ENCODE measurements at places on chromosomes 1 and 21. TPM values are rescaled to one million over a fixed set of nuclear protein-coding genes. Genes with fewer than 3 reads are reported as not detected.
A peak's percentile ranks its signal among the peaks of the same experiment; 100 is the strongest.

CASQ2 gene
- total RNA-seq, result not detected

ZCCHC17 gene
- total RNA-seq, result 17.5 TPM

CDK18 gene
- 8.6 TPM for total RNA-seq

C4BPB gene
- total RNA-seq, result under 0.01 TPM

PPFIA4 gene
- under 0.01 TPM for total RNA-seq

SH2D1B gene
- under 0.01 TPM for total RNA-seq

CPT2 gene
- total RNA-seq, result 30.2 TPM

ZMYND12 gene
- total RNA-seq, result 4.3 TPM

WNT2B gene
- total RNA-seq, result under 0.01 TPM

HORMAD1 gene
- total RNA-seq, result under 0.01 TPM

DNA sequence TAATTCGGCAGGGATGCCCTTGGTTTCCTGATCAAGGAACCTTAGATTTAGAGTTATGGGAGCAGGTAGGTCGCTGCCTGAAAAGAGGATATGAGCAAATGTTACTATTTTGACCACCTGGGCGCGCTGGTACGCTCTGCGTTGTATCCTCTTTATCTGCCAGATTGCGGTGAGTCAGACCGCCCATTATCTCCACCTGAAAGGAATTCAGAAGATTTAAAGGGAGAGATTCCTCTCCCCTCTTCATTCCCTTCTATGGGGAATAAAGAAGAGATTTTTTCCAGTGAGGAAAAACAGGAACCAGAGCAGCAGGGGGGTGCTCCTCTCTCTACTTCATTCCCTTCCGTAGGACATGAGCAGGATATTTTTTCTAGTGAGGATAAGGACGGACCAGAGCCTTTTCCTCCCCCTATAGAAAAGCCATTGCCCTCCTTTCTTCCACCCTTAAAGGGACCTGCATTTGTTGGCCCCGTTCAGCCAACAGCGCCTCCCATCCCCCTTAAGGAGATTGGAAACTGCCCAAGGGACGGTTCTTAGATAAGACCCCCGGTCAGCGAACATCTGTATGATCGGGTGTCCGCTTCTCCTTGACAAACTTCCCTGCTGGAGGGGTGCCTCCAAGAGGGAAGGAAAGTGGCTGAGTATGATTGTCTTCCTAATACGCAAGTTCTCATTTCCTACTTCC lies 34.1 kb downstream of the CLCA1 start:
- DNase-seq, result no peak

DNA sequence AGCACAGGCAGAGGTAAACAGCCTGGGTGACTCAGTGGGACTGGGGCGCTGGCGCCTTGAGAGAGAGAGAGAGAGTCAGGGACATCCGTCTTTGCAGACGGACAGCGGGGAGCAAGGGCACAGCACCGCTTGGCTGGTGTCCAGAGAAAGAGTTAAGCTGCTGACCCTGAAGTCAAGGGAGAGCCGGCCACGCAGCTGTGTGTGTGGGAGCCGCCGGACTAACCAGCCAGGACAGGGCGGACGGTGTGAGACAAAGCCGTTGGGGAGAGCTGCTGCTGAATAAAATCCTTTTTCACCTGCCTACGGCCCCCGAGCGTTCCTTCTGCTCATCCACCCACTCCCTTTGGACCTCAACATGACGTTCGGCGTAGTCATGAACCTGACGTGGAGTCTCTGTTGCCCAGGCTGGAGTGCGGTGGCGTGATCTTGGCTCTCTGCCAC lies 14.5 kb downstream of the CFAP74 start:
- DNase-seq, result no peak

- no peak for DNase-seq
These were observed 37.1 kb upstream of the TRIM67 start for GRCh38 chr1:231124746-231125145.

DNA sequence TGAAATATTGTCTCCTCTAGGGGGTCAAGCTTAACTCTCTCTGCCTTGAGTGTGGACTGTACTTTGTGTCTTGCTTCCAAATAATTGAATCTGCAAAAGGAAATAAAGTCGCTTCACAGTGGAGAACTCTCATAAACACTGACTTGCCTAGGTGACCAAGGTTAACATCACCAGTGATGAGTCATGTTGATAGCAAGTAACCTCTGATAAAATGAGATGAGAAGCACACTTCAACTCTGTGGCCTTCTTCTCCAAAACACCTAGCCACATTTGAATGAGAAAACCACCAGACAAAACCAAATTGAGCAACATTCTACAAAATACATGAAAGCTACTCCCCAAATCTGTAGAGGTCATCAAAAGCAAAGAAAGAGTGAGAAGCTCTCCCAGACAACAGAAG lies 37.6 kb downstream of the PDE4B start:
- no peak for DNase-seq

DNA sequence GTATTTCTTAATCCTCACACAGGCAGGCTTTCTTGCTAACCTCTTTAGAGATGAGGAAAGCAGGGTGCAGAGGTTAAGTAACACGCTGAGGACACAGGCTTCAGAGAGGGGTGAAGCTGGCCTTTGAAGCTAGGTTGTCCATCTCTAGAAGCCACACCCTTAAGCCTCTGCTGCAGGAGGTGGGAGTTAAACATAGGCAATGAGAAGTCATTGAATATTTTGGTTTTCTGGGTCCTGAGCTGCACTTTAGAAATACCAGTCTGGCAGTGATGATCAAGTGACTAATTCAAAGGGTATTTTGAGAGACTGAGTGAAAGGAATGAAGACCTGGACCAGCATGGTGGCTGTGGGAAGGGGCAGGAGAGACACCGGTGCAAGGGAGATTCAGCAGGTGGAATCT lies 9.9 kb downstream of the KCNJ15 start:
- no peak for DNase-seq

DNA sequence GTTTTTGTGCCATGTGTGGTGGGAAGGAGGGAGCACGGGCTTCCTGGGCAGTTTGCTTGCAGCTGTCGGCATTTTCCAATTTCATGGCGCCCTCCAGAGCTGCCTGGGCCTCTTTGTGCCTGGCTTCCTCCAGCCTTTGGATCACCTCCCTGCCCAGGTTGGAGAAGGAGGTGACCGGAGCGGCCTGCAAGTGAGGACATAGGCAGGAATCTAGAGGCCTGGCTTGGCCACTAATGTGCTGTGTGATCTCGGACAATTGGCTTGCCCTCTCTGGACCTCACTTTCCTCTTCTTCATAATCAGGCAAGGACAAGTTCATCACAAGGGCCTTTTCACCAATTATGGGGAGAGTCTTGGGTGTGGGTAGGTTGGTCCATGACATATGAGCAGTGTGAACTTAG lies 245.1 kb downstream of the MATN1 start:
- no peak for DNase-seq

DNA sequence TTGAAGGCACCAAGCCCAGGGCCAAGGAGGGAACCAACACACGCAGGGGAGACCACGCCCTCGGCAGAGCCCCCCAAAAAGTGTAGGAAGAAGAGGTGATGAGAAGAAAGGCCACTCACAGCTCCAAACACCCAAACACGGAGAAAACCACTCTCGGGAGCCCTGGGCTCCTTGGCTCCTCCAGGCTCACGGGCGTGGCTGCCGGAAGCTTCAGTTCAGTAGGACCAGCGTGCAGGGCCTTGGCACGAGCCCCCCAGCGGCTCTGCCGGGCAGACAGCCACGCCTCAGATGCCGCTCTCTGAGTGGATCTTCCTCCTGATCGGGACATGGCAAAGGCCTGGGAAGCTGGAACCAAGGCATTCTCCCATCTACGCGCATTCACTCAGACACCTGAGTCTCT lies 94.0 kb downstream of the NPHP4 start:
- no peak for DNase-seq

- peak; percentile 6 for DNase-seq
These were observed 19.7 kb upstream of the CHIA start for GRCh38 chr1:111270771-111271463.

DNA sequence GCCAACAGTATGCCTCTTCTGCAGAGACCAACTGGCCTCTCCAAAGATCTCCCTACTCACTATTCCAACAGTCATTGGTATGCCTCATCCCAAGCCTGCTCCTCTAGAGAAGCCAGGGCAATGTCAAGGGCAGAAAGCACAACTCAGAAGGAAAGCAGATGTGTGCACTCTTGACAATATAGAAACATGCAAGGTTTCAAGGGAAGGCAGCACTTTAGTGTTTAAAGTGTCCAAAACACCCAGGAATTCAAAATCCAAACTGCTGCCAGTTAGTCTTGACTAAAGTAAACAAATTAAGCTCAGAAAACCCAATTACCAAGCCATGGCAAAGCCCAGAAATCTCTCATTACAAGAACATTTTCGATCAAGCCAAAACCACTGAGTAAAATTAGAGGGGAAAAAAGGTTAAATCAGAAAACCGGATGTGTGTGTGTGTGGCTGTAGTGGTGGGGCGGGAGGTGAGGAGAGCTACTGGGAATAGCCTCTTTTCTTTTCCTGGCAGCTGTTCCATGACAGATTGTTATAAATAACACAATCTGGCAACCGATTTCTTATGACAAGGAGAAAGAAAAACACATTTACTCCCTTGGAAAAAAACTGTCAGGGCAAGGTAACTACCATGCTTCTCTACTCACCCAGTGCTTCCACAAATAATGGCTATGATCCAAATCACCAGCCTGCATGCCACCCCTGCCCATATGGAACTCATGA lies 39.2 kb downstream of the EIF2B3 start:
- no peak for DNase-seq

DNA sequence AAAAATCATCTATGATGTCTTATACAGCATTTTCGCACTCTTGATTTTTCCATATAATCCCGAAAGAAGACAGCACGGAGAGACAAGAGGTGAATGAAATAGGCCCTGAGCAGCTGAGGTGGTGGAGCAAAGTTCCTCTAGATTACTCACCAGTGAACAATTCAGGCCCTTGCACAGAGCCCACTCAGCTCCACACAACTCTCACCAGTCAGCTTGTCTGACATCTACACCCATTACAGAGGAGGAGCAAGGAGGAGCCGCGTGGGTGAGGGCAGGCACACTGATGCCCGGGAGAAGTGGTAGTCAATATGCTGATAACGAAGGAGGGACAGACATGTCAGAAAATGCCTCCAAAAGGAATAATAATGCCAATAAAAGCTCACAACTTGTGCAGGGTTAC lies 59.9 kb downstream of the DNM3 start:
- no peak for DNase-seq

- peak; percentile 90 for DNase-seq
These were observed 6.1 kb downstream of the CCDC18 start for GRCh38 chr1:93186667-93187066.

- no peak for DNase-seq
These were observed 60.6 kb downstream of the AK4 start for GRCh38 chr1:65208563-65208973.

- no peak for DNase-seq
These were observed 8.0 kb upstream of the JAK1 start for GRCh38 chr1:64974288-64974825.

Measured in hematopoietic multipotent progenitor cell (in vitro differentiated cells).